ENCODE measurements at places on chromosomes 11 and 22.

DNA sequence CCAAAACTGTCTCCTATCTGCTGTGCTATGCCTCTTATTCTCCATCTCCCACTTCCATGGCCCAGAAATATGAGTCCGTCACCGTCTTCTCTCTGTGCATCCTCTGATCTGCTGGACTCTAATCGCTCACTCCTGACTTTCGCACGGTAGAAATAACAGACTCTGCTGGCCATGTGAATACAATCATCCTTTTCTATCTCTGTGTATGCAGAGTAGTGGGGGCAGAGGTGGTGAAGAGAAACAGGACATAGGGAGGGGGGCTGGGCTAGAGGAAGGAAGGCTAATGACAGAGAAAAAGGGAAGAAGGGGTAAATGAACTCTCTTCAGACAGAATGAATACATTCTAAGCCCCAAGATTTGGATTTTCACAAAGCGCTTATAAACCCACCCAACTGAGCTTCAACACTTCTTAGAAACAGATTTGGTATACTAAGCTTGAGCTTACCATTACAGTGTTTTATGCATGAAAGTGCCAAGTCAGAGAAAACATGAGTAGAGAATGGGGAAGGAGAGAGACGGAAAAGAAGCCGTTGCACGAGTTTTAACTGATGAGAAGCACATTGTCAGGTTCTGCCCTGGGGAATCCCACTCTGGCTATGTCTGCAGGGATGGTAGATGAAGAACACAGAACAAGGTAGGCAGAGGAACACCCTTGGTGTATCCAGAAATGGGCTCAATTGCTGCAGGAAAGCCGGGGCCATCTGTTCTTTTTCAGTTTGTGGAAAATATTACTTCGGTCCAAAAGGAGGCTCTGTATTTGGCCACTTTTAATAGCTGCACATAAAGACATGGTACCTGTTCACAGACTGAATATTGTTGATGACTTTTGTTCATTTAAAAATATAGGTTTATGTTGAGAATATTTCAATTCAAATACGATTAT is 324.7 kb downstream of the ETS1 start:
- no peak for DNase-seq

- DNase-seq, result no peak
Observed at GRCh38 chr11:1597994-1598380, at the start of gene KRTAP5-2. TSS of gene KRTAP5-2 (minus strand) at chr11:1598294. CDS start at chr11:1598250, 44 bp downstream.

GRCh38 chr11:50298182-50298988 is 265.7 kb downstream of the OR4C45 start:
- DNase-seq, result no peak

GRCh38 chr11:46686886-46687795 is 13.3 kb downstream of the ARHGAP1 start:
- no peak for DNase-seq

DNA sequence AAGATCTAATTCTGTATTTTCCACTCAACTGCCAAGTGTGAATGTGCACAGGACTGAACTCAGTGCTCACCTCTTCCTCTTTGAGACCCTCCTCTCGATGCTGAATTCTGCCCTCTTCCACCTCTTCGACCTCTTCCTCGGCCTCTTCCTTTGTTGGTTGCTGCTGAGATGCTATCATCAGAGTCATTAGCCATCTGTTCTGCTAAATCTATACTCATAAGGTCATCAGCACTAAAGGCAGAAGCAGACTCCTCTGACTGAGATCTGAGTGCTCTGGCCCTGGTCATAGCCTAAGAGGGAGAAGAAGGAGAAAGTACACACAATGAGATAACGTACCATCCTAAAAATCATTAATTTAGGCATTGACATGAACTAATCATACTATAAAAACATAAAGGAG is 45.9 kb upstream of the GPR83 start:
- no peak for DNase-seq

DNA sequence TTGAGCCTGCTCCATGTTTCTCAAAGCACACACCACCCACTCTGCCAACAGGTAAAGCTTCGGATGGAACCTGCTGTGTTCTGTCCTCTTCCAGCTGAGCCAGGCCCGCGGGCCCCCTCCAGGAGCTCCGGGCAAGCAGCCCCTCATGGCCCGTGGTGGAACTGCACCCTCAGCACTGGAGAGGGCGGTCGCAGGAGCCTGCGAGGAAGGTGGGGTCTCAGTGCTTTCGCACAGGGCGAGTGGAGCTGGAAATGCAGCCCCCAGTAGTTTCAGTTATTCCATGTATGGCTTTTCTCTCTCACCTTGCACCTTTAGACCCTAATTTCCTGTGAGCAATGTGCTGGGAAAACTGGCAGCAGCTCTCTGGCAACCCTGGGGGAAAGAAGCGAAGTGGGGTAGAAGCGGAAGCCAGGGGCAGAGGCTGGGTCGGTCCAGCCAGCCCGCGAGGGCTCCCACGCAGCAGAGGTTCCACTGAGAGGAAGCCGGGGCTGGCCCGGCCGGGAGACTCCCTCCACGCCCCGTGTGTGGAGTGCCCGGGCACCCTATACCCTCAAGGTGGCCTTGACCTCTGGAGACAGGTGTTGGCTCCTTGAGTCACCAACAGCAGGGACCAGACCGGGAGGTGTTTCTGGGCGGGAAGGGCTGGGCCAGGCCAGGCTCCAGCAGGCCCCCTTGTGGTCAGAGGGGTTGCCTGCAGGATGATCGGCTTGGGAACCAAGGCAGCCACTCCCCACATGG is 119.9 kb upstream of the TMEM45B start:
- DNase-seq, result peak; percentile 60

- DNase-seq, result no peak
Observed at GRCh38 chr22:37714634-37715033, 17.8 kb downstream of the TRIOBP start.

GRCh38 chr11:34724973-34725372 is 104.1 kb downstream of the EHF start:
- no peak for DNase-seq

DNA sequence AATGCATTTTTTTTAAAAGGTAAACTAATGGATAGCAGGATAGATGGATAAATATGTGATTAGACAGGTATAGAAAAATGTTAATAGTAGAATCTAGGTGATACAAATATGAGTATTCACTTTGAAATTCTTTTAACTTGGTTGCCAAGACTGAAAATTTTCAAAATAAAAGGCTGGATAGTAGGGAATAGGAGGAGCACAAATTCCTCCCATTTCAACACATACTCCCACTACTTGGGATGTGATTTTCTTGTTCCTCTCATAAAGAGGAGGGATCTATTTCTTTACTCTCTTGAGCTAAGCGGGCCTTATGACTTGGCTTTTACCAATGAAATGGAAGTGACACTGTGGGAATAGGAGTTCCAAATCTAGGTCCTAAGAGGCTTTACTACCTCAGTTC is 35.9 kb downstream of the PIK3C2A start:
- DNase-seq, result no peak

DNA sequence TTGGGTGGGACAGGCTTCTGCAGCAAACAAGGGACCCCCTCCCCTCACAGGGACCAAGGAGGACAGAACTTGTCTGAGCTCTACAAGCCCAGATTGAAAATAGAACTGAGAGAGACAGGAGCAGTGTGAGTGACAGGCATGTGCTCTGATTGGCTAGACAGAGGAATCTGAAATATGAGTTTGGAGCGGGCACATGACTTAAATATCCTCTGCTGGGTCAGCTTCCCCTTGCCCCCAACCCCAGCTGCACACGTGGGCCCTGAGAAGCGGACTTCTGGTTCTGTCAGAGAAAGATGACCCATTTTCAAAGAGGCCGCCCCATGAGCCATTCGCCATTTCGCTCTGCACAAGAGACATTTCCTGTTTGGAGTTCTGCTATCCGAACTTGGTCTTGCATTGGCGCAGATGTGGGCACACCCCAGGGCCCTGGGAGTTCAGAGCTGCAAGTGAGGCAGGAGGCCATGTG is 5.3 kb downstream of the TUBA8 start:
- DNase-seq, result no peak

GRCh38 chr11:107504981-107505380 is 47.4 kb upstream of the CWF19L2 start:
- no peak for DNase-seq

GRCh38 chr11:12846786-12847615 is 162.1 kb upstream of the RASSF10 start:
- no peak for DNase-seq

GRCh38 chr11:64316672-64317324 is 561 bp downstream of the TRMT112 start:
- DNase-seq, result no peak

- DNase-seq, result no peak
Observed at GRCh38 chr11:102733232-102733875, 8.6 kb upstream of the MMP8 start.

GRCh38 chr11:44773351-44773965 is 46.7 kb downstream of the TSPAN18 start:
- DNase-seq, result no peak

- DNase-seq, result no peak
Observed at GRCh38 chr11:4619514-4619913, 11.5 kb upstream of the TRIM68 start.

DNA sequence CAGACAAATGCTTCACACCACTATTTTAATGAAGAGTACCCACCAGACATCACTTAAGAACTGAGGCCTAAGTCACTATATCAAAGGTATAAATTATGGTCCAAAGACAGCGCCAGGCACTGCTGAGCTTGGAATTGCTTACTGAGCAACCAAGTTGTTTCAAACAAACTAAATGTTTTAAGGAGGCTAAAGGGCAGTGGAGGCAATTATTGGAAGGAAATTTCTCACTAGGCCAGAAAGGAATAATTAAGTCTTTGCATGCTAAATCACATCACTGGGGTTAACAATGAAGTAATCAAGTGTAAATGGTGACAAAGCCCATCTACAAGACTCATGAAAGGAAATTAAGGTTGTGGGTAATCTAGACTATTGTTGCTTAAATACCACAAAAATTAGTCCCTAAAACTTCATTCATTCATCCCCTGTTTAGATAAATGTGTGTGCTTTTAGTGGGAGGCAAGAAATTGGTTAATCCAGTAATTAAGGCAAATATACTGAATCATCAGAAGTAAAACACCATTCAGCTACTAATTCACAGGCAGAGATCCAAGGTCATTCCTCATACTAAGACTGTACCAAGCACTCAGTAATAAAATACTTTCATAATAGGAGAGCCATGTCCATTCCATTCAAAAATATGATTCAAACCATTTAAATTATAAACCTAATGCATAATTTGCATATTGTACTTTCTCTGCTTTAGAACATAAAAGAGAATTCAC is 21.2 kb downstream of the LGR4 start:
- no peak for DNase-seq

DNA sequence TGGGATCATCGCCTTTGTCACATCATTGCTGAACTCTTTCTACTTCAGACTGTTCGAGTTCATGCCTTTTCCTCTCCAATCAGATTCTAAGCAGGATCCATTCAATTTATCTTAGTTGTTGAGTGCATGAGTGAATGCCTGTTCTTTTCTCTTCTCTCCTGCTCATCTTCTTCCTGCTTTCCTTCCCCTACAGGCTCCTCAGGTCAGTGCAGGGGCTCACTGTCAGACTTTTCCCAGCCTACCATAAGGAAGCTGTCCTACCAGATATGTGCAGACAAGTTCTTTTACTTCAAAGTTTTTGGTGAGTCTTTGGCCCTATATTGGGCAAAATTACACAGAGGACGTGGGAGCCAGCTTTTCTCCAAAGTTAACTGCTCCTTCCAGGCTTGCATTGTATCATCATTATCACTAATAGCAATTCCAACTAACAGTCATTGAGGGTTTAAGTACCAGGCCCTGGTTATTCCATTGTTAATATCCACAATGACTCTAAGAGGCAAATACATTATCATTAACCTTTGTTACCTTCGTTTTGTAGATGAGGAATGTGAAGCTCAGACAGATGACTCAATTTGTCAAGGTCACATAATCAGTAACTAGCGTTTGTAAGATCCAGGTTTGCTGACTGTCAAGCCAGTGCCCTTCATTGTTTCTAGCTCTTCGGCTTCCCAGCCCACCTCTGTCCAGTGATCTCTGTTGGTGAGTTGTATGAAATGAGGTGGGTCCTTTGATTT is 30.4 kb downstream of the OR6Q1 start:
- no peak for DNase-seq

GRCh38 chr11:77409046-77409445 is 64.8 kb downstream of the PAK1 start:
- DNase-seq, result no peak

DNA sequence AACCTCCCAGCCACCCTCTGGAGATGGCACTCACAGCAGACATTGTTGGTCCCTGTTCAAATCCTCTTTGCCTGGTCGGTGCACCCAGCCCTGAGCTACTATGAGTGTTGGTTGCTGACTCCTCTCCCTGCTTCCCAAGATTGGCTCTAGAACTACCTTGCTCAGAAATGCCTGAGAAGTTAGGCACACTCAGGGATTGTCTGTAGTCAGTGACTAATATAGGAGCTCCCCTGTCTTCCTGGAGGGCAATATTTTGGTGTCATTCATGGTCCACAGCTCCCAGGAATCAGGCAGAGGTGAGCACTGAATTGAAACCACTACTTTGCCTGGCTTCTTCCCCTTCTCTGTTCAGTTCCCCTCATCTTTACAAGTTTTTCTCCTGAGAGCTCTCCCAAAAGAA is 325.9 kb downstream of the MIAT start:
- no peak for DNase-seq

Data from CD4-positive, alpha-beta memory T cell (primary cell).